ENCODE measurements at places on chromosomes 1 and 21.
A peak's percentile ranks its signal among the peaks of the same experiment; 100 is the strongest.

DNA sequence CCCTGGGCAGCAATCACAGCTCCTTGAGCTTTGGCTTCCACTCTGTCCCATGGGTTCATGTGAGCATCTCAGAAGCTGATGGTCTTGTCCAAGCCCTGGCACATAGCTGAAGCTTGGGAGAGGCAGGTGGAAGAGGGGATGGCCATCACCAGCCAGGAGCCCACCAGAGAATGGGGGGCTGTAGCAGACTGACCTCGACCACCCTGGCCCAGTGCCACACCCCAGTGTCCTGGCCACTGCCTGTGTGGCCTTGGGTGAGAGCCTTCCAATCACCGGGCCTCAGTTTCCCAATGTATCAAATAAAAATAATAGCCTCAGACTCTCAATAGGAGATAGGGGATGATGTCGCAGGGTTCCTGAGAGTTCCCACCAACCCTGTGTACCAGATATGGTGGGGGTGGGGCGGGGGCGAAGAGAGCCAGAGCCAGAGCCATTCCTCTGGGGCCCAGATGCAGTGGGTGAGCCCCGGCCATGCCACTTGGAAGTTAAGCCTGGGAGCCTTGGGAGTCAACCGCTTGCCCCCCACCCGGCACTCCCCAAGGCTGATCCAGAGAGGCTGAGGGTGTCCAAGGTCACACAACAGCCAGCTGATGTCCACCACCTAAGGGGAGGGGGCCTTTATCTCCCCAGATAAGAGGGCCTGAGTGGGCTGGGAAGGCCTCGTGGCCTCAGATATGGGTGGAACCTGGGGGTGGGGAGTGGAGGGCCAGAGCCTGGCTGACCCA lies 9.3 kb upstream of the EDN2 start:
- no peak for DNase-seq
- H3K27ac ChIP-seq, result no peak overlapping the region
- no peaks in the 10 kb centered on the region for H3K36me3 ChIP-seq
- H3K4me3 ChIP-seq, result no peak overlapping the region
- 0 out of 2 replicates have a peak, but pooled peaks cover 7% of the 10 kb centered on the region for H3K4me1 ChIP-seq
- H3K27me3 ChIP-seq, result no peaks in the 10 kb centered on the region

DNA sequence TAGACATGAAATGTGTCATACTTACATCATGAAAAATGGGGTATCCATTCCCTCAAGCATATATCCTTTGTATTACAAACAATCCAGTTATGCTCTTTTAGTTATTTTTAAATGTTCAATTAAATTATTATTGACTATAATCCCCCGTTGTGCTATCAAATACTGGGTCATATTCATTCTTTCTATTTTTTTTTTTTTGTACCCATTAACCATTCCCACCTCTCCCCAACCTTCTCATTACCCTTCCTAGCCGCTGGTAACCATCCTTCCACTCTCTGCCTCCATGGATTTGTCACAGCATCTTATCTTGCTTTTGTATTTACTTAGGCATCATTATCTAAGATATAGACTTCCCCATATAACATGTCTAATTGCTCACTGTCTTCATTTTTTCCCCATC lies 15.8 kb downstream of the ATG4C start:
- DNase-seq, result no peak
- peaks cover 15% of the 10 kb centered on the region for H3K4me1 ChIP-seq
- no peaks in the 10 kb centered on the region for H3K27me3 ChIP-seq
- H3K4me3 ChIP-seq, result no peak overlapping the region

GRCh38 chr21:41201385-41201784 lies 33.4 kb downstream of the BACE2 start:
- no peak overlapping the region for H3K27ac ChIP-seq
- DNase-seq, result no peak
- no peaks in the 10 kb centered on the region for H3K4me1 ChIP-seq
- no peaks in the 10 kb centered on the region for H3K36me3 ChIP-seq
- no peaks in the 10 kb centered on the region for H3K27me3 ChIP-seq

DNA sequence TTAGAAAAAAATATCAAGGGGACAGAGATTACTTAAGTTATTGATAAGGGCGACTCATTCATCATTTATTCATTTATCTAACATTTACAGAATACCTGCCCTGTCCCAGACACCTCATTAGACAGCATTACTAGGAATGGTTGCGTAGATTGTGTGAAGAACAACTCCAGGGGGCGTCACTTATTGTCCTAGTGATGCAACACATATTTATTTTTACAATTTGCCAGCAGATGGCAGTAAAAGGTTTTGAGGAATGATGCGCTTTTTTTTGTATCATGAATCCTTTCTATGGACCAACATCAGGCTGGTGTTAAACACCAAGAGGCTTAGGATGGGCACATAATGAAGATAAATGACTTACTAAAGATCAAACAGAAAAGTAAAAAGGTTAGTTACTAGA lies 5.5 kb downstream of the NCAM2 start:
- DNase-seq, result peak; percentile 42
- no peaks in the 10 kb centered on the region for H3K27me3 ChIP-seq
- H3K27ac ChIP-seq, result no peak overlapping the region
- no peak overlapping the region for H3K4me3 ChIP-seq
- no peaks in the 10 kb centered on the region for H3K36me3 ChIP-seq

GRCh38 chr1:206851341-206852010 lies 13.9 kb upstream of the IL20 start:
- H3K36me3 ChIP-seq, result no peaks in the 10 kb centered on the region
- H3K4me1 ChIP-seq, result no peaks in the 10 kb centered on the region
- no peak for DNase-seq
- no peak overlapping the region for H3K27ac ChIP-seq

GRCh38 chr21:28235169-28235895 lies 757.3 kb downstream of the LTN1 start:
- H3K27me3 ChIP-seq, result no peaks in the 10 kb centered on the region
- DNase-seq, result no peak
- H3K4me1 ChIP-seq, result no peaks in the 10 kb centered on the region

- no peaks in the 10 kb centered on the region for H3K27me3 ChIP-seq
- no peak for DNase-seq
- no peak overlapping the region for H3K27ac ChIP-seq
- H3K36me3 ChIP-seq, result no peaks in the 10 kb centered on the region
- no peak overlapping the region for H3K4me3 ChIP-seq
Measured at GRCh38 chr1:24047110-24047477, 64.8 kb downstream of the MYOM3 start.

DNA sequence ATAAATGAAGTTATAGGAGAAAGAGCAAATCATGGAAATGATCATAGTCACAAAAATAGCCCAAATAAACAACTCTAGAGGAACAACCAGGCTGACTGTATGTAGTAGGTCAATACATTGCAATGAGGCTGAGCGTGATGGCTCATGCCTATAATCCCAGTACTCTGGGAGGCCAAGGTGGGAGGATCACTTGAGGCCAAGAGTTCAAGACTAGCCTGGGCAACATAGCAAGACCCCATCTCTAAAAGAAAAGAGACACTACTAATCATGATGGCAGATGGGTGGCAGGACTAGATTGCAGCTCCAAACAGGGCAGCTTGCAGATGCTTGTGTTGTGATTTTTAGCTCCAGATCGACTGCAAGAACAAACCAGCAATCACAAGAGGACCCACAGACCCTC lies 27.6 kb downstream of the NDC1 start:
- no peaks in the 10 kb centered on the region for H3K4me1 ChIP-seq
- DNase-seq, result no peak
- H3K36me3 ChIP-seq, result no peaks in the 10 kb centered on the region
- H3K27me3 ChIP-seq, result no peaks in the 10 kb centered on the region
